ENCODE measurements at places on chromosomes 16 and 17.

GRCh38 chr17:50127697-50128361 lies 2.1 kb downstream of the SAMD14 start:
- DNase-seq, result no peak

DNA sequence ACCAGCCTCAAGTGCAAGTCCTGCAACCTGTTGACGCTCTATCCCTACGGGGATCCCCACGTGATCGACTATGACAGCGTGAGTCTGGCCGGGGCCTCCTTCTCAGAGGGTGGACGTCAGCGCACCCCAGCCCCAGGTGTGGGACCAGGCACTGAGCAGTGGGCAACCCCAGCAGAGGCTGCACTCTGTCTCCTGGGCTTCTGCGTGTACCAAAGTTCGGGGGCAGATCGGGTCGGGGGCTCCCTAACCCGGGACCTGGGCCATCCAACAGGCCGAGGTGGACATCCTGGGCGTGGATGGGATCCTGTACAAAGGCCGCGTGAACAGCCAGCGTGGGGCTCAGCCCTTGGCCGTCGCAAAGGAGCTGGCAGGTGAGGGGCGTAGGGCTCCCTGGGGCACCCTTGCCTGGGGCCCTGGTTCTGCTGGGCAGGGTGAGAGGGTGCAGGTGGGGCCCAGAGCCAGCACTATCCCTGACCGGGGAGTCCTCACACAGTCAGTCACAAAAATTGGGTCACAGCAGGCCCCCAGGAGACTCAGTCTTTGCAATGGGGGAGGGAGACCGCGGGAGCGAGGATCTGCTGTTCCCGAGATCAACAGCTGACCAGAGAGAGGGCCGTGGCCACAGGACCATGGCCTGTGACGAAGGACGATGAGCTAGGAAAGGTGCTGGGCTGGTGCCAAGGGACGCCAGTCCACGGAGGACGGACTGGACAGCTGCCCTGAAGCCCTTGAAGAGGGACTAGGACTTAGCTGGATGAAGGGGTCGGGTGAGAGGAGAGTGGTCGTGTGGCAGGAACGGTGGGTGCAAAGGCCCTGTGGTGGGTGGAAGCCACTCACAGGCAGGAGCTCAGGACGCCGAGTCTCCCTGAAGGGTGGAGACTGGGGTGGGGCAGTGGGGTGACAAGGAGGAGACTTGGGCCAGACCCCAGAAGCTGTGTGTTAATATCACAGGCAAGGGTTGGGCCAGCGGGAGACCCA lies 20.0 kb downstream of the UBALD1 start:
- DNase-seq, result no peak

DNA sequence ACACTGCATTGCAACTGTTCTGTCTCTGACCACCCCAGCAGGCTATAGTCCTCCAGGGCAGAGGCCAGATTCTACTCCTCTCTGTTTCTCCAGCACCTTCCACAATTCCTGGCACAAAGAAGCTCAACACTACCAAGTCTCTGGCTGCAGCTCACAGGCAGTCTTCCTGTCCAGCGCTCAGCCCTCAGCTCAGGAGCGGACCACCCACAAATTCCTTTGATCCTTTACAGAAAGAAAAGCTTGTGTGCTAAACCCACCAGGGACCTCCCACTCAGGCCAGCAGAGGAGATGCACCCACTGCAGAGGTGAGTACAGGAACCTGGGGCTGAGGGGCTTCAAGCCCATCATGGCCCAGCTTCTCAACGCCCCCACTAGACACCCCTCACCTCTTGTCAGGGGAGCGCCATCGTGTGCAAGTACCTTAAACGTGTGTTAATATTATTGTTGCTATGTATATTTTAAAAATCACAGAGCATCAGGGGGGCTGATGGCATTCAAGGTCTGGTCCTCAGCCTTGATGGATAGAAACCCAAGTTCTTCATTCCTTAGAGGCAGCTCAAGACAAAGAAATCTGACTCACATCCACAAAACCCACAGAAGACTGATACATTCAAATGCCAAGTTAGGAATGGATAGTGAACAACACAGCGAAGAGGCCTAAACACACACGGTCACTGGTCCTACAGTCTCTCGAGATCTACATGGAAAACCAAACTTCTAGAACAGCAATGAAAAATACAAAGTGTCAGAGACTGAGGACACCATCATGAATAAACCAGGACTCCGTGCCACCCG lies 8.4 kb downstream of the HSDL1 start:
- no peak for DNase-seq

GRCh38 chr16:89616623-89617022 lies 3.2 kb downstream of the DPEP1 start:
- no peak for DNase-seq

DNA sequence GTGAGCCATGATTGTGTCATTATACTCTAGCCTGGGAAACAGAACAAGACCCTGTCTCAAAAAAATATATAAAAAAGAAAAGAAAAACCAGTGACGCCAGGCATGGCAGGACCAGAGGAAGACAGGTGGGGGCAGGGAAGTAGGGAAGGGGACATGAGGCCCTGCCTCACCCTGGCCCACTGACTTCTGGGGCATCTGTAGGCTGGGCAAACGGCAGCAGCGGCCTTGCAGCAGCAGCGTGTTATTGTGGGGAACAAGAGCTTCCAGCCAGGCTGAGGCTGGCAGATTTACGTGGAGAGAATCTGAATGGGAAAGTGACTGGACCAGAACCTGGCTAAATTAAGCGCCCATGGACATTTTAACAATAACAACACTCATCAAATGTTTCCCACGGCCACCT lies 19.4 kb downstream of the CMTM4 start:
- DNase-seq, result no peak

DNA sequence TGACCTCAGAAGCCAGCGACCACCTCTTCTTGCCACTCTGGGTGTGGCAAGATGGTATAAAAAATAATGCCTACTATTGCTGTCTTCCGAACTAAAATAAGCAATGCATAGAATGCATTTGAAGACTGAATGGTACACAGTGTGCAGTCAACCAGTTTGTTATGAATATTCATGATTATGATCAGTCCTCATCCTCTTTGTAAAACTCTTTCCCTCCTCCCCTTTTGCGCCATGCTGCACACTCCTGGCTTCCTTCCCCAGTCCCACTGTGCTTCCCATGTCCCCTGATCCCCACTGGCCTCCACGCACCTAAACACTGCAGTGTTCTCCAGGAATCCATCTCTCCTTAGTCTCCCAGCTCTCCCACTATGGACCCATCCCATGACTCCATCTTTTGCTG lies 348.0 kb downstream of the SOX9 start:
- no peak for DNase-seq
